Activated CD8-positive, alpha-beta memory T cell treated with anti-CD3 and anti-CD28 coated beads for 4 hours (primary cell): ENCODE measurements at places on chromosomes 4 and X.

GRCh38 chrX:10755439-10756334 lies 135.3 kb upstream of the MID1 start:
- DNase-seq, result no peak

DNA sequence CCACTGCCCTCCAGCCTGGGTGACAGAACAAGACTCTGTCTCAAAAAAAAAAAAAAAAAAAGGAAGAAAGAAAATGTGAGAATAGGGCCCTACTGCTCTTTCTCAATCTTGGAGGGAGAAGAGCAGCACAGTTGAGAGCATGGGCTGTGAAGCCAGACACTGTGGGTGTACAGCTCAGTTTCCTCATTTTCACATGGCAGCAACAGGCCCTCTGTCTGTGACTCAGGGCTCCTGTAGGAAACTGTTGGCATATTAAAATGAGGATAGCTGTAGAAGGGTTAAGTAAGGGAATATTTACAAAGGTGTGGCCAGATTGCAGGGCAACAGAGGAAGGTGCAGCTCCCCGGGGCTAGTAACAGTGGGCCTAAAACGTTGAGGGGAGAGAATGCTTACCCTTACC lies 3.4 kb downstream of the AKAP14 start:
- no peak for DNase-seq

- no peak for DNase-seq
Measured at GRCh38 chr4:103197765-103198110, 405 bp downstream of the CENPE start.

- no peak for DNase-seq
Measured at GRCh38 chr4:154686838-154687237, 57.0 kb upstream of the LRAT start.

DNA sequence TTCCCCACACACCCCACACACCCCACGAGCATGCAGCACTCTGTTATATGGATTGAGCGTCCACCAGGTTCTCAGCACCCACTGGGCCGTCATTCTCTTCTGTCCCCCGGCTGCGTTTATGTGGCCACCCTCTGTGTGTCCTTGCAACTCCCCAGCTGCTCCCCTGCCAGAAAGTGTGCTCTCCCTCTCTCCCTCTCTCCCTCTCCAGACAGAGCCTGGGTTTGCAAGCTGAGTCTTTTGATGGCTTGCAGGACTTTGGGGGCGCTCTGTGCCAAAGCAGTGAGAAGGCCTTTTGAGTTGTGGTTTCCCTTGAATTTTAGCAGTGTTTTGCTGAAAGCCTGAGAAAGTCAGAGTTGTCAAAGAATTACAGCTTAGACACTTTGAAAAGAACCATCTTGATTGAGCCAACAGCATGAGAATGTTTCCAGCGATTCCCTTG lies 173.5 kb downstream of the DCLK2 start:
- no peak for DNase-seq

DNA sequence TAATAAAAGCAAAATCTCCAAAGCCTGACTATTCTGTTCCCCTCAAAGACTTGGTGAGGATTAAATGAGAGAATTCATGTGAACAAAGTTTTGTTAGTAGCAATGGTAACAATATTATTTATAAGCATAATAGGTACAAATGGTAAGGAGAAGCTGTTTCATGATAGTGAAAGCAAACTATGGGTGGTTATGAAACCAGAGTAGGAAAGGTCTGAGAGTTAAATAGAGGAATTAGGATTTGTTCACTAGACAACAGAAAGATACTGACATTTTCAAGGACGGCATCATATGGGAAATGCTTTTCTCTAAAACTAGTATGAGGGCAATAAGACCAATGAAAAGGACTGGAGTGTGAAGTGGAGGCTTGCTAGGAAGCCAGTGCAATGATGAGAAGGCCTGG lies 128.6 kb upstream of the FTHL17 start:
- no peak for DNase-seq

GRCh38 chrX:154595559-154596249 lies 10.8 kb downstream of the CTAG1A start:
- no peak for DNase-seq

DNA sequence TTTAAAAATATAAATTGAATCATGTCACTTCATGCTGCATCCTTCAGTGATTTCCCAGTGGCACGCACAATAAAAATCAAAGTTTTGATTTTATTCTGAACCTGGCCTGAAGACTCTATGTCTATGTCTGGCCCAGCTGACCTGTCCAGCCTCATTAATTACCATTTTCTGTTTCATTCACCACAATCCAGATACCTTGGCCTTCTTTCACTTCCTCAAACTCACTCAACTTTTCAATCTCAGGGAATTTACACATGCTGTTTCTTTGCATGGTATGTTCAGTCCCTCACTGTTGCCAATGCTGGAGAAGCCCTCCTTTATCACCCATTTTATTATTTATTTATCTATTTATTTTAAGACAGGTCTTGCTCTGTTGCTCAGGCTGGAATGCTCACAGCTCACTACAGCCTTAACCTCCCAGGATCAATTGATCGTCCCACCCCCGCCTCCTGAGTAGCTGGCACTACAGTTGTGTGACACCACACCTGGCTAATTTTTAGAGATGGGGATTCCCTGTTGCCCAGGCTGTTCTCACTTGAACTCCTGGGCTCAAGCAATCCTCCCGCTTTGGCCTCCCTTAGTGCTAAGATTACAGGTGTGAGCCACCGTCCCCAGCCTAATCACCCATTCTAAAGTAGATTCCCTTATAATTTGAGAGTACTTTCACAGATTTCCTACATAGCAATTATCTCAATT lies 43.1 kb downstream of the ZGRF1 start:
- DNase-seq, result no peak

DNA sequence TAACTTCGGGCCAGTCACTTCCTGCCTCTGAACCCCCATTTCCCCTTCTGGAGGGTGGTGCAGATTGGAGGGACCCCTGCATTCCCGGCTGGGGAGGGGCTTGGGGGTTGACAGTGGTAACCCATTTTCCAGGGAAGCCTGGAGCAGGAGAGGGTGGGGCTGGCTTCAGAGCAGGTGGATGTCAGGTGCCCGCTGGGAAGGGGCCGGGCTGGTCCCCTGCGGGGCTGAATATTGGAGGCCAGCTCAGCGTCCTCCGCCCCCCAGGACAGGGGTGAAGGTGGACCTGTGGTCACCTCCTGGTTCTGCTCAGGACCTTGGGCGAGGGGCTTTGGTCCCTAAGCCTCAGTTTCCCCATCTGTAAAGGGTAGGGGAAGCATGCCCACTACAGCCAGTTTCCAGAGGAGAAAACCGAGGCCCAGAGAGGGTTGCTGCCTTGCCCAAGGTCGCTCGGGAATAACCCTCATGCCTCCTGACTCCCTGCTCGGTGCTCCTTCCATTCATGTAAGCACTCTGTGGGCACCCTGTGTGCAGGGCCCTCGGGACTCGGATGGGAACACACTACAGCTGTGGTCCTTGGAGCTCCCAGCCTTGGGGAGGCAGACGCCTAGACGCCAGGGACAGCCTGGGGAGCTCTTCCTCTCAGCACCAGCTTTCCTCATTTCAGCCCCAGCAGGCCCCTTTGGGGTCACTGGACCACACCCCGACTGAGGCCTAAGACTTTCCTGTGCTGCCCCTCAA lies 683 bp downstream of the MAN2B2 start:
- no peak for DNase-seq

DNA sequence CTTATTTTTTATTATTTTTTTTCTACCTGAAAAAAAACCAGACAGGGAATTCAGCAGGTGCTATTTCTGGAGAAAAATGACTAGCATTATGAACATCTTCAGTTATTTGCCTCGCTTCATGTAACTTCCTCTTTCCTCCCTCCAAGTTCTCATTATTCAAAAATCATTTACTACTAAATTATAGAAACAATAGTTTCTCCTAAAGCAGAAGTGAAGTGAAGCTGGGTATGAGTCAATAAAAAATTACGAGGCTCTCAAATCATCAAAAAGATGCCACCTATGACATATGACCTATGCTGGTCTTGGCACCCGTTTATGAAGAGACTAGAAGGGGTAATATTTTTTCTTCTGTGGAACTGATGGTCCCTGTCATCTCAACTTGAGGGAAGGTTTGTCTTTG lies 145.0 kb upstream of the AADAT start:
- DNase-seq, result no peak

DNA sequence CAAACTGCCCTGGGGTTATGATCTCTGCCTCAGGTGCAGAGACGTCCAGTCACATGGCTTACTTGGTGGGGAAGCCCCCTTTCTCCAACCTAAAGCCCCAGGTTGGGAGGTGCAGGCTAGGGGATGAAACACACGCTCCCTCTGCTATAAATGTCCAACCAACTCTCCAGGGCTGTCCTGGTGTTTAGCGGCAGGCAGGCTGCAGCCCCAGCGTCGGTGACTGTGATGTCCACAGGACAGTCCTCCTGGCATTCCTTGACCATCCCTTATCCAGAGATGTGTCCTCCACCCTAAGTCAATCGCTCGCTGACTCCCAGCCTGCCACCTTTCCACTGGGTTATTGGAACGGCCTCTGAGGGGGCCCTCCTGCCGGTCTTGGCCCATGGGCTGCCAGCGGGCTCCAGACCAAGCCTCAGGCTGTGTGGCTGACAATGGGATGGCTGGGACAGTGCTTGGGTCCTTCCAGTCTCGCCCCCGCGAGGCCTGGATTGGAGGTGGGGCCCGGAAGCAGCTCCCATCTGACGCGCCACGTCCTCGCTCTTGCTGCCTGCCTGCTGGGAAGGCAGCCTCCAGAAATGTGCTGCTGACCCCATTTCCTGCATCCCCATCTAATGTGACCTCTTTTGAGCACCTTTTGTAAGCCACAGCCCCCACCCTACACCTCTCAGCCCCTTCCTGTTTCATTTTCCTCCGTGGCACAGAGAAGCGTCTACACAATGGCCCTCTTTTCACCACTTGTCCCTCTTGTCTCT lies 60.8 kb upstream of the ADRA2C start:
- no peak for DNase-seq

DNA sequence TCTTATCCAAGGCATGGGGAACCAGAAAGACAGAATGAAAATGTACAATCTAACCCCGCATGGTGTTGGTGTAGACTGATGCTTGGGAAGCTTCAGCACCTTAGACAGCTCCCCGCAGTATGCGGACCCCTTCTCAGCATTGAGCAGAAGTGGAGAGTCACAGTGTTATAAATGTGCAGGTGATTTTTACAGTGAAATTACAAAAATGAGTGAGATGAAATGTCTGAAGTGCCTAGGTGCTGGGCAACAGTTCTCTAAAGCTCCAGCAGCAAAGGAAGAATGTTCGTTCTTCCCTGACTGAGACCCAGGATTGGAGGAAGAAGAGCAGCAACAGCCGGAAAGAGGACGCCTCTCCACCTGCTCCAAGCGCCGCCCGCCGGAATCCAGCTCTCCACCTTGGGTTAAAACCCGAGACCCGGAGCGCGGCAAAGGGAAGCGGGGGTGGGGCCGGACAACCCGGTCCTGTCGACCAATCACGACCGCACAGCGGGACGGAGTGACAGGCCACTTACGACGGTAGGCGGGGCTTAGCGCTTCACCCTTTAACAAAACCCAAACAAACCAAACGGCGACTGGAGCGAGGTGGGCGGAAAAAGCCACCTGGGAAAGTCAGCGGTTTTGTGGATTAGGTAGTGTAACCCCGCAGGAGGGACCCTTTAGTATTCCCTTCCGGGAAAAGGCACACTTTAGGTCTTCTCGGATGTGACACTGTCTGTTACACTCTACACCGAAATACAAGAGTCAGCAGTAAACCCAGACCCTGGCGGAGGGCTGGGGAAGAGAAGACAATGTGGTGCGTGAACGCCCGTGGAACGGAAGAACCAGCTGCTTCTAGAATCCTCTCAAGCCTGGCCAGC lies at the start of gene GLRA3:
Gene GLRA3, minus strand, starts transcription at position 403 of the 857 bp plus-strand sequence. CDS start 436 bp downstream, outside the sequence.
- DNase-seq, result no peak

DNA sequence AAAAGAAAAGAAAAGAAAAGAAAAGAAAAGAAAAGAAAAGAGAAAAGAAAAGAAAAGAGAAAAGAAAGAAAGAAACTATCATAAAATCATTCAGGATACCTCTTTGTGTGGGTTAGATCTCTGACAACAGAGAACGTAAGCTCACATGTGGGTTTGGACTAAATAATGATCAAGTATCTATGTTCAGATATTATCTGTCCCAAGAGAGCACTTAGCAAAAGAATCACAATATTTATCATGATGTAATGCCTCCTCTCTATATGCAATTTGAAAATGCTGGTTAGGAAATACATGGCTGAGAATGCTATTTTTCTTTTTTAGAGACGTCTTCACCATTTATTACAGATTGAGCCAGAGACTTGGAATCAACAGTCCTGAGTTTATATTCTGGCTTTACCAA lies 191.3 kb downstream of the KCNIP4 start:
- DNase-seq, result no peak

DNA sequence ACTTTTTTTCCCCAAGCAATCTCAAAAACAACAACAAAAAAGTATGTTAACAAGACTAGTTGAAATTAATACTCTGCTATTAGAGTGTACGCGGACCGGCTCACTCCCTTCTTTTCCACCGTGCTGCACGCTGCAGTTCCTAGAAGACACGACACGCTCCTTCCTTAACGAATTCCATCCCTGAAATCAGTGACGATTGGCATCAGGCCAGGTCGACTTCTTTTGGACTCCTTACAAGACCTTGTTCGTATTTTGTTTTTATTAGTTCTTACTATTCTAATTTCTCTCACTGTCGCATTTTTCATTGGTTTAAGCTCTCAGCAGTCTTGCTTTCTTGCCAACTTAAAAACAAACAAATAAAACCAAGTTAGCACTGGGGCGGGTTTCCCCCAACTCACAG lies 175.8 kb upstream of the PITX2 start:
- DNase-seq, result no peak

DNA sequence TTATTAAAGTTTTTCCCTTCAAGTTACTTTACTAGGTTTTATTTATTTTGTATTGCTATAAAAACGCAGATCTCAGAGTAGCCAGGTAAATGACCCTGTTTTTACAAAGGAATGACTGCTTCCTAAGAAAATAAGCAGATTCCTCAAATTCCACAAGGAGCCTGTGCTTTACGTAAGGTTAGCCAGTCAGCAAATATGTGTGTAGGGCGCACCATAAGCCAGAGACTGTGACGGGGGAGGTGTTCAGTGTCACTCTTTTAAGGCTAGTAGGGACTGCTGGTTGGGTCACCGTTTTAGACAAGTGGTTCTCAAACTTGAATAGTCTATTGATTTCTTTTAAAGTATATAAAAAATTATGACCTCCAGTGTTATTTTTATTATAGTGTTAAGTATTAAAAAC lies 119.9 kb downstream of the ANK2 start:
- DNase-seq, result no peak

DNA sequence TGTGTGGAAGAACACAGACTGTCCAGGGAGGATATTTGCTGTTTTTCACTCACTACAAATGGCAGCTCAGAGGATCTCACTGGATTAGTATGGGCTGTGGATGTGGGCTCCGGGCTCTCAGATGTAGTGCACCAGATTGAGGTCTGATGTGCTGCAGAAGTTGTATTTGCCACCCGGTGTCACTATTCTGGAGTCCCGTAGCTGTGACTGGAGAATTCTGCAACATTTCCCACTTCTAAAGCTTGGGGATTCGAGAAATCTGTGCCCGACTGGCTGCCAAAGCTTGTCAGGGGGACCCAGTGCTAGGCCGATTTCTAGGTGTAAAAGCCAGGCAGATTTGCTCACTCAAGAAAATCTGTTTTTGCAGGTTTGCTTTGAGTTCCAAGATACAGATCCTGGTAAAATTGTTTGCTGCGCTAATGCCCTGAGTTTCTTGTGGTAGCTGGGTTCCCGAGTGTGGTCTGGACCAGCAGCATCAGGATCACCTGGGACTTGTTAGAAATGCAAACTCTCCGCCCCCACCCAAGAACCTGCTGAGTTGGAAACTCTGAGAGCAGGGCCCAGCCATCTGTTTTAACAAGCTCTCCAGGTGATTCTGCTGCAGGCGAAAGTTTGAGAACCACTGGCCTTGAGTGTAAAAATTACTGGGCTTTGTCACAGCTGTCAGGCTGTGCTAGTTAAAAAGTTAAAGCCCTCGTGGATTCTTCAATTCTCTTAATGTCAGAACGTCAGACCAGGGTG lies 18.1 kb downstream of the KIT start:
- no peak for DNase-seq

GRCh38 chr4:79854856-79855502 lies 218.1 kb downstream of the ANTXR2 start:
- no peak for DNase-seq
